Fibroblast of skin of left biceps (primary cell): ENCODE measurements at places on chromosomes 6 and 20.
A peak's percentile ranks its signal among the peaks of the same experiment; 100 is the strongest.

GRCh38 chr6:42777126-42777822, 4.6 kb upstream of the BICRAL start:
- DNase-seq, result no peak

DNA sequence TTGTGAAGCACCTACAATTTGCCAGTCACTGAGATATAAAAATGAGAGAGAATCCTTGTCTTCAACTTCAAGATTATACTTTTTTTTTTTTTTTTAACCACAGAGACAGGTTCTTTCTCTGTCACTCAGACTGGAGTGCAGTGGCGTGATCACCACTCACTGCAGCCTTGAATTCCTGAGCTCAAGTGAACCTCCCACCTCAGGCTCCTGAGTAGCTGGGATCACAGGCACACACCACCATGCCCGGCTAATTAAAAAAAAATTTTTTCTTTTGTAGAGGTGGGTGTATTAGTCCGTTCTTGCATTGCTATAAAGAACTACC, 51.6 kb upstream of the PMEPA1 start:
- DNase-seq, result no peak

GRCh38 chr20:57262301-57262700, 4.1 kb downstream of the BMP7 start:
- no peak for DNase-seq

DNA sequence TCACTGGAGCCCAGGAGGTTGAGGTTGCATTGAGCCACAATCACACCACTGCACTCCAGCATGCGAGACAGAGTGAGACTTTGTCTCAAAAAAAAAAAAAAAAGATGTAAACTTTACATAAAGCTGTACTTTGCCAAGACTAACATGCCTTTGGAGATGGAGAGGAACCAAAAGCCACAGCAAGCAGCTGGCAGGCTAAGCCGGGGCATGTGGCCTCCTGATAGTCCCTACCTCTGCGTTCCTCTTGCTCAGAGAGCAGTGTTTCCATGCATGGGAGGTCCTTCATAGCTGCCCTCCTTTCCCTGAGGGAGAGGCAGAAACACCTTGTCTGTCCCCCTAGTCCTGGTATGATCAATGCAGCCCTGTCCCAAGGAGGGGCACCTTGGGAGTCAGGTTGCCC, 35.2 kb downstream of the SPATA2 start:
- DNase-seq, result no peak

- no peak for DNase-seq
Observed at GRCh38 chr6:26411751-26412150, 9.7 kb downstream of the BTN3A1 start.

DNA sequence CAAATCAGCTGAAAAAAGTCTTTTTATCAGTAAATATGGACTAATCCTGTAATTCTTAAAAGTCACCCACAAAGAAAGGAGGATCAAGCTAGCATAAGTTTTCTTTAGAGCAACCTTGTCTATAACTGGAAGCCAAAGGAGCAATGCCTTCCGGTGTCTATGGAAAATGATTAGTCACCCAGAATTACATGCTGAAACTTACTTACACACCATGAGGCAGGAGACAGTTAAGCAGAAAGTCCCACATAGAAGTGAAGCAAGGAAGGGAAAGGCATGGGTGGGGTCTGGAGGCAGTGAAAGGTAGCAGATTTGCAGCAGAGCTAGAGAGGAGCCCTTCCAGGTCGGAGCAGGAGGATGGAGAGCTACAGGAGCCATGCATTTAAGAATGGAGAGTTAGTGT, 153.7 kb upstream of the RIPOR2 start:
- no peak for DNase-seq

DNA sequence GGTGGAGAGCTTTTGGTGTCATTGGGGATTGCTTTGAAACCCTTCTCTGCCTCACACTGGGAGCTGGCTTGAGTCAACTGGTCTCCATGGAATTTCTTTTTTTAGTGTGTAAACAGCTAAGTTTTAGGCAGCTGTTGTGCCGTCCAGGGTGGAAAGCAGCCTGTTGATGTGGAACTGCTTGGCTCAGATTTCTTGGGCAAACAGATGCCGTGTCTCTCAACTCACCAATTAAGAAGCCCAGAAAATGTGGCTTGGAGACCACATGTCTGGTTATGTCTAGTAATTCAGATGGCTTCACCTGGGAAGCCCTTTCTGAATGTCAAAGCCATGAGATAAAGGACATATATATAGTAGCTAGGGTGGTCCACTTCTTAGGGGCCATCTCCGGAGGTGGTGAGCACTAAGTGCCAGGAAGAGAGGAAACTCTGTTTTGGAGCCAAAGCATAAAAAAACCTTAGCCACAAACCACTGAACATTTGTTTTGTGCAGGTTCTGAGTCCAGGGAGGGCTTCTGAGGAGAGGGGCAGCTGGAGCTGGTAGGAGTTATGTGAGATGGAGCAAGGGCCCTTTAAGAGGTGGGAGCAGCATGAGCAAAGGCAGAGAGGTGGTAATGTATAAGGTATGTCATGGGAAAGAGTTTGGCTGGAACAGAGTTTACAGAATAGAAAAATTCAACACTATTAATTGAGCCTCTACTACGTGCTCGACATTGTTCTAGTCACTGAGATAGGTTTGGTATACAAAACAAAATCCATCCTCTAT, 31.2 kb downstream of the SRSF3 start:
- no peak for DNase-seq

DNA sequence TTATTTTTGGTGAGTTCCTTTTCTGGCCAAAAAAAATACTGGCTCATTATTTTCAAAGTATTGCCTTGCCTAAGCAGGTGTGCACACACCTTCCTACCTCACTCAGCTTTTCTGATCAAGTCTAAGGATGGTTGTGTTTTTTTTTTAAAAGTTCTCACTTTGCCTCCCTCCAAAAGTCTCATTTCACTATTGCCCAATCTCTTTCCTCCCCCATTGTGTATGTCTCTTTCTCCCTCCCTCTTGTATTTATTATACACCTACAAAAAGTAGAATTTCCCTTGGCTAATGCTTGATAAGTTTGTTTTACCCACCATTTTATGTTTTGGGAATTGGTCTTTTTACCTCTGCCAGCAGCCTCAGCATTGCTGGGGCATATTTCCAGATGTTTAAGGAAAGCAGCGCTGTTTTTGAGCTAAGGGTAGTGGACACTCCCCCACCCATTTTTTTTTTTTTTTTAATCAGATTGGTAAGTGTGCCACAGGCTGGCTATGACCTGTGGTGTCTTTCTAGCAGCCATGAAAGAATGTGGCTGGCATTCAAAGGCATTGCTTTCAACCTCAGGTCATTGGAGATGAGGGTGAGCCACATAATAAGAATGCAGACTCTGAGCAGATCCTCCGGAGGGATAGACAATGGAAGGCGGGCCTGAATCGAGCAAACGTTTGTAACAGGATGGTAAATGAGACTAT, 668.6 kb downstream of the UTRN start:
- DNase-seq, result peak; percentile 4

DNA sequence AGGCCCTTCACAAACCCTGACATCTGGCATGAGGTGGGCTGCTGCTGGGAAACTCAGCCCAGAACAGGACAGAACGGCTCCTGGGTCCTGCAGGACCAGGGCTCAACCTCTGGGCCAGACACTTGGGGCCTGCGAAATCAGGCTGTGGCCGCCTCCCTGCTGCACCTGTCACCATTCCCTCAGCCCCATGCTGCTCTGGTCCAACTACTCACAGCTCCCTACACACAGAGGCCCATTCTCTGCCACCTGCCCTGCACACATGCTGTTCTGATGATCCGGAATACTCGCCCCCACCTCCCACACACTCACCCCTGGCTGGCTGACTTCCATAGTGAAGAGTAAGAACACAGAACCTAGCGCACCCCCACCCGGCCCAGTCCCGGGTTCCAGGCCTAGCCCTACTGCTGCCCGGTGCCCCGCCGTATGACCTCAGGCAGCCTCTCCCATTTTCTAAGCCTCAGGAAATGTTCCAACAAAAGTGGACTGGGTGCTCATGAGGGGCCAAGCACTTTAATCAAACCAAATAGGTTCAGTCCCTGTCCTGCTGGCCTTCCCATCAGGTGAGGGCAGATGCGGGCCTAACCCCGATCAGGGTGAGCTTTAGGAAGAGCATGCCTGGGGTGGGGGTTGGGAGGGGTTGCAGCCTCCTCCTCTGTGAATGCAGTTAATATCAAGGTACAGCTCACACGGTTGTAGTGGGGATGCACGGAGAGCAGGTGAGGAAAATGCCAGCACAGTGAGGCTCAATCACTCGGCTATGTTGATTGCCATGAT, 3.9 kb downstream of the PEDS1 start:
- DNase-seq, result no peak

- no peak for DNase-seq
Observed at GRCh38 chr6:130529569-130530149, 163.8 kb downstream of the TMEM200A start.

DNA sequence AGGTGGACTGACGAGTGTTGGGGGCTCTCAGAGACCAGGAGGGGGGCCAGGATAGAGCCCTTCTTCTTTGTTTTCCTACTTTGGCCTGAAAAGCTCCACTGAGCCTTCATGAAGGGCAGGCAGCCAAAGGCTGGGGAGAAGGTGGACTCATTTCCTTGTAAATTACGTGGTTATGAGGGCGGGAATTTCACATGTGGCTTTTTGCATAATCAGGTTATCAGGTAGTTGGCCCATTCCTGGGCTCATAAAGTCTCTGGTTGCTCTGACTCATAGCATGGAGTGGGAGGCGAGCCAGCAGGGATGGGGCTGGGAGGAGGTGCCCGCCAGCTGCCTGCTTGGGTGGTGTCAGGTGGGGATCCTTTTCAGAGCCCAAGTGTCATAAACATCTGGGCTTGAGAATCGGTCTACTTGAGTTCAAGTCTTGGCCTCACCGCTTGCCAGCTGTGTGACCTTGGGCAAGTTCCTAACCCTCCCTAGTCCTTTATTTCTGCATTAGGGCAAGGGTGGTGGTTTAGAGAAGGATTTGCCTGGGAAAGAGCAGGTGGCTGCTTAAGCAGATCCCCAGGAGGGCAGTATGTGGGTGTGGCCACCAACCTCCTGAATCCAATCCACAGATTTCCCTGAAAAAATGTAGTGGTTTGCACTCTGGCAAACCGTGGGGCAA, 26.5 kb upstream of the RNF24 start:
- DNase-seq, result peak; percentile 64

- no peak for DNase-seq
Observed at GRCh38 chr20:62367136-62367632, at the start of gene LAMA5. TSS of gene LAMA5 (minus strand) at chr20:62367312. CDS start at chr20:62367245, 67 bp downstream.

- no peak for DNase-seq
Observed at GRCh38 chr6:36781669-36782068, 57.6 kb downstream of the CPNE5 start.

DNA sequence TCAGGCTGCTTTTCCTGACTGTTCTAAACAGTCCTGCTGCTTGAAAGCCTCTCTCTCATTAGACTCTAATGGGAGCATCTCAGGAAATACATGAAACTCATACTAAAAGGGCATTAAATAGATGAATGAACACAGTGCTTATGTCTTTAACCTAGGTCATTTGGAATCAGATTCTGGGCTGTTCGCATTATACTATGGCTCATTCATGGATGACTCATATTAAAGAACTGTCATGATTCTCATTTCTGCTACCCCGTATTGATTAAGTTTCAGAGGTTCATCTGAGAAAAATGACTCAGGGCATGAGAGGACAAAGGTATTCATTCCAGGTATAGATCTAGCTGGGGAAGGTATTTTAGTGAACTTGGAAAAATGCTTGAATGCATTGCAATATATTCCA, 335.5 kb downstream of the GJA1 start:
- DNase-seq, result no peak

DNA sequence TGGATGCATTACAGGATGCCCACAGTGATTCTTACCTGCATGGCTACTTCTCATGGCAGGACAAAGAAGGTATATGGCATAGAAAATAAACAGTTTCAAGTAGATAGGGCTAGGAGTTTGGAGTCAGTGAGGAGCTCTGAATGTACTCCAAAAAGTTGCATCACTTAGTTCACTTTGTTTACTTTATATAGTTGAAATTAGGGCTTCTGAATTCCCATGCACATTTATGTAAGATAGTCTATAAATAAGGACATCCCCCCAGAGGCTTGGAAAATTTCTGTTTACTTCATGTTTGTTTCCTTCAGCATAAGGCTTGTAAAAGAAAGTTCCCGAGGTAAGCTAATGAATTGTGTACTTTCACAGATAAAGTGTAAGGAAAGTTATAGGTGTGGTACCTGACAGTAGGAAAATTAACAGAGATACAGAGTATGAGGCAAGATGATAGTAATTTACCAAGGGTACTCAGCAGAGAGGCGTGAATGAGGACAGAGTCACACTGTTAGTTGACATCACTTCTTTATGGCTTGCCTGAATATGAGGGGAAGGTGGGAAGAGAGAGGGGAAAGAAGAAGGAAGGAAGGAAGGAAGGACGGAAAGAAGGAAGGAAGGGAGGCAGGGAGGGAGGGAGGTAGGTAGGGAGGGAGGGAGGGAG, 51.1 kb downstream of the ADTRP start:
- no peak for DNase-seq

GRCh38 chr6:145588981-145589380, 146.3 kb downstream of the EPM2A start:
- DNase-seq, result no peak

DNA sequence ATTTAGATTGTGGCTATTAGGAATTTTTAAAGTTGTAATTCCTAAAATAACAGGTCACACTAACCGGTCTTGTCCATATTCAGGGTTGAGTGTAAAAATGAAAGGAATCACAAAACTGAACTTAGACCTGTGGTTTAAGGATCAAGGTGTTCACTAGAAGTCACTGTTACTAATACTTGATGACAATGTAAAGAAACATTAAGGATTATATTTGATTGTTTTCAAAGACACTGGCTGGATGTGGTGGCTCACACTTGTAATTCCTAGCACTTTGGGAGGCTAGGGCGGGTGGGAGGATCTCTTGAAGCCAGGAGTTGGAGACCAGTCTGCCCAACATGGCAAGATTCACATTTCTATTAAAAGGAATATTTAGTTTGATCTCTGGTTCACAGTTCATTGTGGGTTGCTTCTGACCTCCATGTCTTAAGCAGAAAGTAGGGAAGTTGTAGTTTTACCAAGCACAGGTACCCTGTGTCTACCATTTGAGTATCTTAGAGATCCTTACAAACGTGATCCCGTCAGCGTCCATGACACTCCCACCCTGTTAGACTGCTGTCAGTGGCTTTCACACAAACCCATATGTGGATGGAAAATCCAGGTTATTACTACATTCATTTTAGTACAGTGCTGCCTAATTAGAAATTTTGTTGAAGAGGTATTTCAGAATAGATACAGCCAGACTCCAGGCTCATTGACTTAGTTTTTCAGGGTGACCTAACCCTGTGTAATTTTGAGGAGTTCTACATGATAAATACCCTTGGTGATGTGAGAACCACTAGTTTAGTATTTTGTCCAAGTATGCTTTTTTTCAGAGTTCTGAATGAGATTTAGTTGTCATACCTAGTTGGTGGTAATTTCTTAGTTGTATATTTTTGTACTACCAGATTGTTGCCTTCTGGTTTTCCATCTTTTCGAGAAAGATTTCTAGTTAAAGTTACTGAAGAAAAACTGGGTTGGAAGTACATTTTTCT, 10.2 kb downstream of the SRSF3 start:
- no peak for DNase-seq

- no peak for DNase-seq
Observed at GRCh38 chr6:126905917-126906316, 212.6 kb upstream of the RSPO3 start.
